NCI-H1417 treated with DMSO at 0.1 percent for 48 hours (cell line): ENCODE measurements at places on chromosomes 6 and 20.

- no peak for DNase-seq
These were observed 21.9 kb downstream of the ADGB start for GRCh38 chr6:146620655-146621054.

DNA sequence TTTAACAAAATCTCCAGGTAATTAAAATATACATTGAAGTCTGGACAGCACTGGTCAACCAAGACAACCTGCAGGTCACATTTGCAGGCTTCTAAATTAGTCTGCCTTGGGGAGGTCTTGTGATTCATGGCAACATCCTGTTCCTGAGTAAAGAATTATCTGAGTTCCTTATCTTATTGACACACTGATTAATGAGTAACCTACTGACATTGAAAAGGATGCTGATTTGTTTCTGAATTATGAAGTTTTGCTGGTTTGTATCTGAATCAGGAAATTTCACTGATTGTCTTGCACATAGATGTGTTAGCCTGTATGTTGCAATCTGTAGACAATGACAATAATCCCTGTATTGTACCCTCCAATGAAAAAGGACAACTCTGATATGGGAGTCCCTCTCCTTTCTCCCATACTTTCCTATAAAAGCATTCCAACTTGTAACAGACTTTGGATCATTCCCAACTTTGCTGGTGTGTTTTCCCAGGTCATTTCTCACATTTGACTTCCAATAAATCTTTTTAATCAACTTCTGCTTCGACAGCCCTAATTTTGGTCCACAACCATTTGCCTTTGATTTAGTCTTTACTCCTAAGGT lies 80.0 kb downstream of the LAMP5 start:
- no peak for DNase-seq

- DNase-seq, result no peak
These were observed 201.6 kb downstream of the FOXA2 start for GRCh38 chr20:22382742-22383141.

DNA sequence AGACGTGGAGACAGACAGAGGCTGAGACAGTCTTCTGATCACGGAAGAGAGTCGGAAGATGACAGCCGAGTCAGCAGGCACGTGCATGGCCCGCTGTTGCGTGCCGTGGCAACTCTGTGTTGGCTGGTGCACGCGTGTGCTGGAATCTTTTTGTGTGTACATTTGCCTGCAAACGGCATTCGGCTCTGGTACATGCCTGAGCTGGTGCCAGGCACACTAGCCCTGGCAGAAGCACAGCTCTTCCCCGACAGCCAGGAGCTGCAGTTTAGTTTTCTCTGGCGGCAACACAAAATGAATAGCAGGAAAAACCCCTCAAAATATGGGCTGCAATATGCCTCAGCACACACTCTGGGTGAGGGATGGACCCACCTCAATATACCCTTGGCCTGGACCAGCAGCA lies 769 bp upstream of the PDYN start:
- no peak for DNase-seq

- no peak for DNase-seq
These were observed 4.6 kb downstream of the UCKL1 start for GRCh38 chr20:63951398-63952209.

DNA sequence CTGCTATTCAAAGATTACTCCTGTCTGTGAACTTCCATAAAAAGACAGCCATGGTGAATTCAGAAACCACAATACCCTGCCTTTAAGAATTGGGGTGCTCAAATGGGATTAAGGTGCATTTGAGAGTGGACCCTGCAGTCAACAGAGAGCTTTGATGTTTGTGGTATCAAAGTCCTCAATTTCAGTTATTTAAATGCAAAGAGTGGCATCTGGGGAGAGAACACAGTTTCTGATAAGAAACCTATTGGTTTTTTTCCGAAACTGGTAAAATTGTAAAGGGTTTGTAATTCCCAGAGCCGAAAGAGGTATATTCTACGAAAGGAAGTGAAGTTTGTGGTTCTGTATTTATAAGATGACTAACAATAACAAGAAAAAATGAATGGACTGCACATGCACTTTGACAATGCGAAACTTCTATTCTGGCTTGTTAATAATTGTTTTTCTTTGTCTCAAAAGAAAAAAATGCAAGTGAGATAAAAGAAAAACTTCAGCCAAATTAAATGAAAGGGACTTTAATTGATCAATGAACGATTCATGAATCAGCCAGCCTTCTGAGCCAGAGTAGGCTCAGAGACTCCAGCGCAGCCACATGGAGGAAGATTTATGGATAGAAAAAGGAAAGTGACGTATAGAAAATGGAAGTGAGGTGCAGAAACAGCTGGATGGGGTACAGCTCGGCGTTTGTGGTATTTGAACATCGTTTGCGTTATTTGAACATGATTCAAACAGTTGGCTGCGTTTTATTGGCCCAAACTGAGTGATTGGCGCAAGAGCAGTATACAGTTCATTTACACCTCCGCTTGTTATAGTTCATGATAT lies 70.5 kb upstream of the DUSP22 start:
- no peak for DNase-seq

DNA sequence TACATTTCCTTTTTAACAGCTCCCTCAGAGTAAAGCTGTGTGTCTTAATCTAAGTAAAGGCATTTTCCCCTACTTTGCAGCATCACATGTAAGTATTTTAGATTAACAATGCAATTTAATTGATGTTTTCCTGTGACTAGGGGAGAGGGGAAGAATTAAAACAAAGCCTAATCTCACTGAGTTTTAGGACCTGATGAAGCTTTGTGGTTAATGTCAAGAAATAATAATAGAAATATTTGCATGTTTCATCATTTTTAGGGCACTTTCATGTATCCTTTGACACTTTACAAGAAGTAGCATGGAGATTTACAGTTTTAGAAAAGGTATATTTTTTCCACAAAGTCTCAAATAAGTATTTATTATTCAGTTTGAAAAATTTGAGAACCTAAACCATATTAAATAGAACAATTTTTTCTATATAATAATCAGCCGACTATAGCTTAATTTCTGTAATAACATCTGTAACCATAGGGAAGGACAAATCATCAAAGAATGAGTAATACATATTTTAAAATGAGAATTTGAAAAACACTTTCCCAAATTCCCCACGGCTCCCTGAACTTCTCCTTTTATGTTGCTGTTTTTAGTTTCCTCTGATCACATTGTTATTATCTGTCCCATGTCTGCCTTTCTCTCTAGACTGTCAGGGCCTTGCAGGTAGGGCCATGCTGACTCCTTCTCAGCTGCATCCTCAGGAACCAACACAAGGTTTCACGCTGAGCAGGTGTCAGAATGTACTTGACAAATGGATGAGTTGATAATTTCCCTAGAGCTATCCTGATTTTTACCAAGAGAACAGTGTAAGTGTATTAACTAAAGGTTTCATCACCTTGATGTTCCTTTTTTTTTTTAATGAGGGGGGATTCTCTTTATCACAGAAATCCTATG lies 338.1 kb downstream of the SYNE1 start:
- no peak for DNase-seq

GRCh38 chr20:48819821-48820648 lies 7.8 kb downstream of the PREX1 start:
- DNase-seq, result no peak

DNA sequence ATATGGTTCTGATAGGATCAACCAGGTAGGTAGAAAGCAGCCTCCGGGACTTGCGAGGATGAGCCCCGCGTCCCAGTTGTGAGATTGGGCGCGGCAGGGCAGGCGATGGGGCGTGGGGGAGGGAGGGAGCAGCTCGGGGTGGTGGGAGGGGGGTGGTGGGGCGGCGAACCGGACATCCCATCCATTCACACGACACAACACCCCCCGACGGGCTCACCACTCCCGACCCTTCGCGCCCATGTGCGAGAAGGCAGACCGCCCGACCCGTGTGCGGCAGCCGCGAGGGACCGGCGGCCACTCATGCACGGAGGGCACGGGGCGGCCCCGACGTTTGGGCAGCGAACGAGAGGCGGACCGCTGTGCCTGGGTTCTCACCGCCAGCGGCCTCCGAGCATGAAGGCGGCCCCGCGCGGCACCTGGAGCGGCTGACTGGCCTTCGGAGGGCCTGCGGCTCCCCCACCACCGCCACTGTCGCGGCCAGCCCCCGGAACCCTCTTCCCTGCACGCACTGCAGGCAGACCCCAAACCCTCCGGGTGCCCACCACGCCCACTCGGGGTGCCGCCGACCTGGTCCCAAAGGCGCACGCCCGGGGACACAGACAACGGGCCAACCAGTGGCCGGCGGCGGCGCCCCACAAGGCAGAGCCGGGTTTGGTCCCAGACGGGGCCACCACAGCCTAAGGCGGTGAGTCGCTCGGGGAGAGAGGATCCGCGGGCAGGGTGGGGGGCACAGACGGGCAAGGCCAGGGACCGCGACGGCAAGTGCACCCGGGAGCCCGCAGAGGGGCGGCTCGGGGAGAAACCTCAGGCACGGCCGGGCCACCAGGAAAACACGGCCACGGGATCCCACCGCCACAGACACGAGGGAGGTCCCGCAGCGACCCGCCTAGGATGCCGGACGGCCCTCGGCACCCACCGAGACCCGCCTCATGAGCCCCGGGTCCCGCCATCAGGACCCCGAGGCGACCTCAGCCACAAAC lies 769.2 kb upstream of the DEFB115 start:
- DNase-seq, result no peak
